ENCODE measurements at places on chromosomes 5 and 9.

- DNase-seq: no peak
Measured at GRCh38 chr5:1515311-1515920, 8.3 kb downstream of the LPCAT1 start.

- DNase-seq: peak; percentile 99
Measured at GRCh38 chr9:105296877-105297287, 52.4 kb downstream of the SLC44A1 start.

GRCh38 chr5:78677777-78678668 is 29.5 kb upstream of the LHFPL2 start:
- peak; percentile 93 for DNase-seq

DNA sequence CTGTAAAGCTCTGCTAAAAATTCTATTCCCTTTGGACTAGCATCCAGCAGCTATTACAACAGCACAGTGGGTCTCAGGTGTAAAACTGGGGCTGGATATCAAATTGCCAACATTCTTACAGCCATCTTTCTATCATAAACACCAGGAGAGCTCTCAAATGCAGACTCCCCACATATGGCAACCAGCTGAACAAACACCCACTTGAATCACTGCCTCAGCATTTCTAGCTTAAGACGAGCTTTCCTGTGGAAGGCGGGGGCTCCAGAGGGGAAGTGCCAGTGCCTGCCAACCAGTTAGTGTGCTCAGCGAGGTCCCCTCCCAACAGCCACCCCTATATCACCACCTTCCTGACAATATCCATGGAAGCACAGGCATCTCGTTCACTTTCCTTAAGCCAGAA is 62.2 kb downstream of the IPPK start:
- DNase-seq: no peak

DNA sequence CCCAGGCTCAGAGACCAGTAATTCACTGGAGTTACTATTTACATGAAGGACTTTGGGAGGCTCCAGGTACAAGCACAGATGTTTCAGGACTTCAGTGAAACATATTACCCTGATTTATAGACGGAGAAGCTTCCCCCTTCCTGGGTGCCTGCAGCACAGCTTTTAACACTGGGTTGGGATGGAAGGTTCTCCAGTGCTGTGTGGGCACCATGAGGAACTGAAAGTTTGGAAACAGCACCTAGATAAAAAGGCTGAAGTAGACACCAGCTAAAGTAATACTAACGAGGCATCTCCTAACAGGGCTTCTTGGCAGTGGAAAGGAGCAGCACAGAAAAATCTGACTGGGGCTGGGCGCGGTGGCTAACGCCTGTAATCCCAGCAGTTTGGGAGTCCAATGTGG is 70.7 kb downstream of the GCNT1 start:
- no peak for DNase-seq

DNA sequence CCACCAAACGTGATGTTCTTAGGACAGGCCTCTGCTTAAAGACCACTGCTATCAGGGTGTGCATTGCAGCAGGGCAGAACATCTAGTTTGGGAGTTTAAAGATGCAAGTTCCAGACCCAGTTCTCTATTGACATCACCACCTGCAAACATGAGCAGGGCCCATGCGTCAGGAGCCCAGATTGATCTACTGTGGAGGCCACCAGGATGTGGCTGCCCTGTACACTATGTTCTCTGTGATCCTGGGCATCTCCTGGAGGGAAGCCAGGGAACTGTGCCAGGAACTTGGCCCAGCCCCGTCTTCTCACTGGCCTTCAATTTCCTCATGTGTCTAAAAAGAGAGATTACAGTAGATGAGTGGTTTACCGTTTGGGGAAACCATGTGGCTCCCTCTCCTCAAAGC is 87.1 kb downstream of the PDE6A start:
- DNase-seq: peak; percentile 84

DNA sequence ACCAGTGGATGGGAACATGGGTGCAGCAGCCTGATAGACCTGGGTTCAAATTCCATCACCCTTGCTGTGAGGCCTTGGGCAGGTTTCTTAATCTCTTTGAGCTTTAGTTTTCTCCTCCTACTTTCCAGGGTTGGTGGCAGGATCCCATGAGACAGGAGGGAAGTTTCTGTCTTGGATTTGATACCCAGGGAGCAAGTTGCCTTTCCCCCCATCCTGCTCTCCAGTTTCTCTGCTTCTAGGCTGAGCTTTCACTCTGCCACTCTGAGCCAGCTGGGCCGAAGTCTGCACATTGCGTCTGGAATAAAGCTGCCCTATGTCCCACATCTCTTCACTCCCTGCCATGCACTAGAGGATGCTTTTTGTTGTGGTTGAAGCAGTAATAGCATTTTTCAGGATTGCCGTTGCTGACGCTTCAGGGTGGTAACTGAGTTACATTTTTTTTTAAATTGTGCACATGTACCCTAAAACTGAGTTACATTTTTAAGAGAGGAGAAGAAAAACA is 40.5 kb upstream of the ANGPTL2 start:
- DNase-seq: no peak

GRCh38 chr5:95733107-95733665 is 2.0 kb downstream of the RHOBTB3 start:
- DNase-seq: no peak

DNA sequence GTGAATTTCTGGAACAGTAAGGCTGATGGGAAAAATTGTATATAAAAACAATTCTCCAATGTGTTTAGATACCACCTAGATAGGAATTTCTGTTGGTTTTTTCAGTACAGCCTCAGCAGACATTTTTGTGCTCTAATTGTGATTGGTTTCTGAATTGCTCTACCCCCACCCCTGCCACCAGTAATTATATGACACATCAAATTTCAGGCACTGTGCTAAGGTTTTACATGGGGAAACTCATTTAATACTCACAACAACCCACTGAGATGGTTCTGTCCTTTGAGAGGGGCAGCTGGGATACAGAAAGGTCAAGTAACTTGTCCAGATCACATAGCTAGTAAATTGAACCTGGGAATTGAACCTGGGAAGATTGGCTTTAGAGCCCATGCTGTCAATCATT is 288.0 kb downstream of the ARHGEF28 start:
- no peak for DNase-seq

GRCh38 chr9:132016456-132016855 is 63.2 kb downstream of the MED27 start:
- no peak for DNase-seq

DNA sequence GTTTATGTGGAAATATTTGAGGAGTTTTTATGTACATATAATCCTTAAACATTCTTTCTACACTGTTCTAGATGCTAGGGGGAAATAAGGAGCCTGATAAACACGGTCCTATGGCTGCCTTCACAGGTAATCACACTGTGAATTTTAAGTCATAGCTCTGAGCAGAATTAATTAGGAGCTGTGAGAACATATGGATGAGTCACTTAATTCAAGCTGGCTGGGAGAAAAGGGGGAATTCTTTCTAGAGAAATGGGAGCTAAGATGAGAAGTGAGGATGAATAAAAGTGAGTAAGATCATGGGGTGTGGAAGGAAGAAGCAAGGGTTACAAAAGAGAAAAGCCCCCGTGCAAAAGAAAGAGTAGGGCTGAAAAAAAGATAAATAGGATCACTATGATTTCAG is 290.8 kb downstream of the DNAH5 start:
- peak; percentile 30 for DNase-seq

GRCh38 chr5:43195670-43196265 is 3.7 kb downstream of the NIM1K start:
- DNase-seq: no peak

DNA sequence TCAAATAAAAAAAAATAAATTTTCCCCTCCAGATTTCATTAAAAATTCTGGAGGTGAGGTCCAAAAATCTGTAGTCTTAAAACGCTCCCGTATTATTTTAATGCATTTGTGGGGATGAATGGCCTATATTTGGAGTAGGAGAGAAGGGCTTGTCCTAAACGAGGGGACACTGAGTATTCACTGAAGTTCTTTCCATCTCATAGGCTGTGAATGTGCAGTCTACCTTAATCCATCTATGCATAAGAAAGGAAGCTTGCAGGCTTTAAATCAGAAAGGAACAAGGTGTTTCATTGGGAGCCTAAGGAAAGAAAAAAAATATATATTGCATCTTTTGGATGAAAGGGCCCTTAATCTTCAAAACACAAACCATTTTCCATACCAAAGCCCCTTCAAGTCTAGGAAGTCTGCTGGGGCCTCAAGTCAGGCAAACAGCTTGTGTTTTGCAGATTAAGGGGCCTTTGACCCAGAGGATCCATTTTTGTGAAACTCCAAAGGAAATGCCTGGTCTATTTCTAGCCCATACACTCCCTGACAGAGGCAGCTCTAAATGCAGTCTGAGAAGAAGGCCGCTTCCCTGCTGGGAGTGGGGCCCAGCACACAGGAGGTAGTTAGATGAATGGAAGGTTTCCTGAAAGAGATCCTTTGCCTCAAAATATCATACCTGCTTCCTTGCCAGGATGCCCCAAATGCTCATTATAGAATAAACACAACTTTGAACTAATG is 35.6 kb downstream of the BRINP1 start:
- no peak for DNase-seq
